ENCODE measurements at places on chromosomes 2 and 18.
A peak's percentile ranks its signal among the peaks of the same experiment; 100 is the strongest.

GRCh38 chr2:184637781-184638180, 39.5 kb downstream of the ZNF804A start:
- no peak for DNase-seq

DNA sequence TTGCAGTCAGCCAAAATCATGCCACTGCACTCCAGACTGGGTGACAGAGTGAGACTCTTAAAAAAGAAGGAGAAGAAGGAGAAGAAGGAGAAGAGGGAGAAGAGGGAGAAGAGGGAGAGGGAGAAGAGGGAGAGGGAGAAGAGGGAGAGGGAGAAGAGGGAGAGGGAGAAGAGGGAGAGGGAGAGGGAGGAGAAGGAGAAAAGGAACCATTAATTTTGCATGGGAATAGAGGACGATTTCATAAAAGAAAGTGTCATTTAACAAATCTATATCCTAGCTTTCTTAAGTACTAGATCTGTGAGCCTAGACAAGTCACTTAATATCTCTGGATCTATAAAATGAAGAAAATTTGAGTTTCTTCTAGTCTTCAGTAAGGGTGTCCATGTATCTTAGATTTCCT, 9.6 kb downstream of the NOL10 start:
- no peak for DNase-seq

- no peak for DNase-seq
These were observed 7.7 kb downstream of the SERPINB2 start for GRCh38 chr18:63895190-63895589.

GRCh38 chr18:1308686-1309085, 404.0 kb downstream of the ADCYAP1 start:
- no peak for DNase-seq

DNA sequence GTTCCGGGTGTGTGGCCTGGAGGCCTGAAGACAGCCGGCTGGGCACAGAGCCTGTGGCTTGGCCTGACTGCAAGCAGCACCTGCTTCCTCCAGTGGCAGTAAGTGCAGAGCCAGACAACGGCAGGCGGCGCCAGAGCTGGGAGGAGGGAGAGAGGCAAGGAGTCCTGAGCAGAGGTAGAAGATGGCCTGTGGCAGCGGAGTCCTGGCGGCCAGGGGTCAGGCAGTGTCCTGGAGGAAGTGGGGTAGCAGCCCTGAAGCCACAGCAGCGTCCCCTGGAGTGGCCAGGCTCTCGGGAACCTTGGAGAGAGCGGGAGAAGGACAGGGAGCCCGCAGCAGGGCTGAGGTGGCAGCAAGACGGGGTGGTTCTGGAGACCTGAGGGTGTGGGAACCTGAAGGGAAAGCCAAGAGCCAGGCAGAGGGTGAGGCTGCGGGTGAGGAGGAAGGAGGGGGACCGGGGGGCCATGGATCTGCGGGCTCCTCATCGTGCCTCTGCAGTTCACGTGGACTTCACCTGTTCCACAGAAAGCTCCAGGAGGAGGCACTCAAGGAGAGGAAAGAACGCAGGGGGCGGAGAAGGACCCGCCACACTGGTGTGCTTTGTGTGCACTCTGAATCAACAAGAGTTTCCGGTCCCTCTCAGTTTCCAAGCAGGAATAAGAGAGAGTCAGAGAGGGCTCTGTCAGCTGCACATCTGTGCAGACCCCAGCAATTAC, 85.9 kb downstream of the USP40 start:
- no peak for DNase-seq

GRCh38 chr2:132670496-132671150, 618 bp upstream of the LYPD1 start:
- peak; percentile 77 for DNase-seq

GRCh38 chr2:174683392-174683759, 80.9 kb downstream of the CHRNA1 start:
- peak; percentile 63 for DNase-seq

- DNase-seq: no peak
These were observed 54.6 kb downstream of the DCC start for GRCh38 chr18:52394602-52395001.

- no peak for DNase-seq
These were observed 28.6 kb upstream of the CERS6 start for GRCh38 chr2:168427451-168427850.

DNA sequence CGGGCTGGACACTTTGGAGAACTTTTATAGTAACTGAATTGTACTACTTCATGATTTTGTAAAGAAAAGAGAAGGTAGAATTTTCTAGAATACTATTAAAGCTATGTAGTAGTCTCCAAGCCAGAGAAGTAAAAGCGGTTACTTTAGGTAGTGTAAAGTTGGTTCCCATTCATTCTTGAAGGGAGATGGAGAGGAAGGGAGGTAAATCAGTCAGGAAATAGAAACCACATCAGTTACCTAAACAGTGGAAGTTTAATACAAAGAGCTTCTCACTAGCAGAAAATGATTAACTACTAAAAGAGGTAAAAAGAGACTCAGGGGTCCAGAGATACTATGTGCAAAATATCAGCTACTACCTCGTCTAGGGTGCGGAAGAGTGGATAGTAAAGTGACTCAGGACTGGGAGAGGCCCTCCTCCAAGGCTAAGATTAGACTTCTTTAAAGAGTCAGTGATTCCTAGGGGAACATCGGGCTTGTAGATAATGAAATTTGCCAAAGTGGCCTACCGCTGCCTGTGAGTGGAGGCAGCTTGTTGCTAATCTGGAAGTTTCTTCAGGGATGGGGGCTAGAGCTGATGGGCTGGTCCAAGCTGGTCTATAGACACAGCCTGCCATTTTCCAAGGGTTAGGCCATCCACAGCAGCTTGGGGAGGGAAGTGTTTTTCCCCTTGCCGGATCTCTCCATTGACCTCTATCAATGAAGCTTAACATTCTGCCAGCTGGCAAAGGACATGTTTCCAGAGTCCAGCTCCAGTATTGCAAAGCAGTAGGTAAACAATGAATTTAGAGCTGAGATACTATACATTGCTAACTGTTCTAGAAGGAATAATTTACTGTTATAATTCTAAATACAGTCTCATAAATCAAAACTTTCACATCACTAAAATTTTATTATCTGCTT, 246.4 kb upstream of the BOD1L2 start:
- no peak for DNase-seq

- no peak for DNase-seq
These were observed 93.9 kb upstream of the RPE start for GRCh38 chr2:209908511-209908910.

- DNase-seq: no peak
These were observed 149.4 kb upstream of the EPAS1 start for GRCh38 chr2:46147626-46148368.

- peak; percentile 92 for DNase-seq
These were observed 206.0 kb downstream of the NCK2 start for GRCh38 chr2:105950521-105951383.

GRCh38 chr2:241703032-241703604, 1.3 kb downstream of the ING5 start:
- DNase-seq: no peak

GRCh38 chr2:144642856-144643255, 122.9 kb upstream of the ZEB2 start:
- DNase-seq: no peak

GRCh38 chr2:240731178-240731545, 39.5 kb downstream of the AQP12A start:
- DNase-seq: no peak

GRCh38 chr2:171673905-171674304, 13.4 kb upstream of the DYNC1I2 start:
- no peak for DNase-seq

DNA sequence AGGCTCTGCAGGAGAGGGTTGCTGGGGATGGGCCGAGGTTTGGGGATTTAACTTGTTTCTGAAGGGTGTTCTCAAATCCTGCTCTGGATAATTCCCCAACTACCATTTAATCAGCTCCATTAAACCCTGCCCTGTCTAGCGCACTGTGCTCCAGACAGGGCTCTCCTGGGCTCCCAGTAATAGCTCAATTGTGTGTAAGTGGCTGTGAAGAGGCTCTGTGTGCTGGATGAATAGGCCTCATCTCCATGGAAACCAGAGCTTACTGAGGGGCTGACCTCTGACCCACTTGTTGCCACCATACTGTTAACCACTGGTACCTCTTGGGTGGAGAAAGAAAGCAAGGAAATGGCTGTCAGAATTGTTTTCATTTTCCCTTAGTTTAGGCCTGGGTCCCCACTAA, 92.9 kb downstream of the TGOLN2 start:
- DNase-seq: no peak

- DNase-seq: peak; percentile 85
These were observed 107.2 kb upstream of the SMAD2 start for GRCh38 chr18:48037481-48038271.

DNA sequence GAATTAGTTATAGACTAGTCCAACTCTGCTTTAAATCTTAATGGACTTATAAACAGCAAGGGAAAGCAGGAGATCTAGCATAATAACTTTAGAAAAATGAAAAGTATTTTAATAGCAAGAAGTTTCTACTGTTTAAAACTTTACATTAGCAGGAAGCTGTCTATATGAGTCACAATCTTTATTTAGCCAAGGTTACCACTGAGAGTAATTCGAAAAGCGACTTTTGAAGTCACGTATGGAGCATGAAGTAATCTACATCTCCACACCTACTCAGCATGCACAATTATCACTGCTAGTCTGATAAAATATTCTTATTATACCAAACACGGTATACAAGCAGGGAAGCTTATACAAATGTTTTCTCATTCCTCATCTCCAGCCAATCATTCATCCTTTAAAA, 515.4 kb upstream of the SOX11 start:
- no peak for DNase-seq

GRCh38 chr2:233442028-233442310, 87.7 kb downstream of the DGKD start:
- peak; percentile 32 for DNase-seq

DNA sequence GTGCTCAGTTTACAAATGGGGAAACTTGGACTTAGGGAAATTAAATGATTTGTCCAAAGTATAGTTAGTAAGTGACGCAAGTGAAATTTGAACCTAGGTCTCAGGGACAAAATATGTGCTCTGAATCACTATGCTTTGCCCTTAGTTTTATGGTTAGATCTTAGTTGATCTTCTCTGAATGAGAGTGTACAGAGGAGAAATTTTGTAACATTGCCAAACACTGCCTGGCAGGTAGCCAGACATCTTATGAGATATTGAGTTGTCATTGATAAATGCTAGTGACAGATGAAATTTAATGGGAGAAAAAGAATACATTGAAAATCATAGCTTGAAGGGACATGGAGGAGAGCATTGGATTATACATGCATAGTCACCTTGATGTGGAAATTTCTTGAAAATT, 91.4 kb downstream of the GALNT1 start:
- DNase-seq: no peak

DNA sequence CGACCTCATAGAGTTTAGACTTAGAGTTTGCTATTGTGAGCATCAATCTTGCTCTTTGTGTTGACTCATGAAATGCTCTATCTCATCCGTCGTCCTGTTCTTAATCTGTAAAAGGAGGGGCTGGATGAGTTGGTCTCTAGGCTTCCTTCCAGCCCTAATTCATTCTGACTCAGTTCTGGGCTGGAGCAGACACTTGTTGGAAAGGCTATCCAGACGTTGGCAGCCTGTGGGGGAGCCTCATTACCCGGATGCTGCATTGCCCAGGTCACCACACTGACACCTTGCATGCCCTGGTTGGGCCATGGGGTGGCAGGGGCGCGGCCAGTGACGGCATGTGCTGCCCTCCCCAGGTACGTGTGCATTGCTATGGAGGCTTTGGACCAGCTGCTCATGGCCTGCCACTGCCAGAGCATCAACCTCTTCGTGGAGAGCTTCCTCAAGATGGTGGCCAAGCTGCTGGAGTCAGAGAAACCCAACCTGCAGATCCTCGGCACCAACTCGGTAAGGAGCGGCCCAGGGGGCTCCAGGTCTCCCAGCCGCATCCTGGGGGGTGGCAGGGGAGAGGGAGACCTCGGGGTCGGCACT, 61.5 kb downstream of the EFR3B start:
- no peak for DNase-seq

GRCh38 chr2:158120102-158120501, 18.4 kb downstream of the UPP2 start:
- no peak for DNase-seq

- peak; percentile 94 for DNase-seq
These were observed 3.2 kb downstream of the ID2 start for GRCh38 chr2:8684878-8685696.

DNA sequence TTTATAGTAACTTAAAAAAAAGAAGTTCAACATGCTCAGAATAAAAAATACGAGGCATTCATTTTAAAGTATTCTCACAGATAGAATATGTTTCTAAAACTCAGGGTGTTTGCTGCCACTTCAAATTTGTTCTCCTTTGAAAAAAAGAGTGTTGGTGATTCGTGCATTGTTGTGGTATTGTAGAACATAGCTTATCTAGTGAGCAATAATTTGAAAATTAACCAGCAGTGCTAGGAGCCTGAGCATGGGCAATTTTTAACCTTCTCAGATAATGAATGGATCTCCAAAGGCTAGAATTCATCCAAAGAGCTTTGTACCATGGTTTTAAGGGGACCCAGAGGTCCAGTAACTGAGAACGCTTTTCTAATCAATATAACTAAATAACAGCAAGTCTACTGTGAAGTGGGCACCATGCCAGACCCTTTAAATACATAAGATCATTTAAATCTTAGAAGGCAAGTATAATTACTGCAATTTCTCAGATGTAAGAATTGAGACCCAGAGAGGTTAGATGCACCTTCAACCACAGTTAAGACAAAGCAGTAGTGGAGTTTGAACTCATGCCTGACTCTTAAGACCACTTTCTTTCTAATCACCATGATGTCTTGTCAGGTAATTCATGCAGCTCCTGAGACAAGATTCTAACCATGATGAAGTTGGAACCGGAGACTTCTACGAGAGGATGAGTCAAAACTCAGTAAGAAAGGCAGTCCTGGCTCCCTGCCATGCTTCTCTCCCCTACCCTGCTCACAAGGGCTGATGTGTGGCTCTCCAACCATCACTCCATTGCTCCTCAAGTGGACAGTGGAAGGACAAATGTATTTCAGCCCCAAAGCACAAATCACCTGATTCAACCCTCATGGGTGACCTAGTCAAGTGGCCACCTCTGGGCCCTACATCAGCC, 3.4 kb downstream of the CYRIA start:
- DNase-seq: peak; percentile 13

- DNase-seq: peak; percentile 80
These were observed 166.8 kb downstream of the TPGS2 start for GRCh38 chr18:36661999-36662398.

DNA sequence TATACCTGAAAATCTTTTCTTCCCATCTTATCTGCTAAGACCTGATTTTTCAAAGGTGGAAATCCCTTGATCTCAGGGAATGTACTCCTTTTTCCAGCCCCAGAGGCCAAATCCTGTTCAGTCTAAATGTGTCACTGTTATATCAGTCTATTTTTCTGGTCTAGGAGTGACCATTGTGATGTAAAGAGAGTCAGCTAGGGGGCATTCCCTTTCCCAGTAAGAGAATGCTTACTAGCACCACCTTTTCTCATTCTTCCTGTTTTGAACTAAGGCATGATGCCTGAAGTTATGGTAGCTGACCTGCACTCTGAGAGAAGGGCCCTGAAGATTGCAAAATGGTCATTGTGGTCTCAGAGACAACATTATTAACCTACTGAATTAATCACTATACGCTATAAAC, 124.1 kb upstream of the XIRP2 start:
- DNase-seq: no peak

GRCh38 chr2:203583084-203583695, 48.1 kb upstream of the RAPH1 start:
- no peak for DNase-seq

All from endodermal cell (in vitro differentiated cells).